NCI-H1105 treated with DMSO at 0.1 percent for 48 hours (cell line): ENCODE measurements at places on chromosomes 7 and 10.

DNA sequence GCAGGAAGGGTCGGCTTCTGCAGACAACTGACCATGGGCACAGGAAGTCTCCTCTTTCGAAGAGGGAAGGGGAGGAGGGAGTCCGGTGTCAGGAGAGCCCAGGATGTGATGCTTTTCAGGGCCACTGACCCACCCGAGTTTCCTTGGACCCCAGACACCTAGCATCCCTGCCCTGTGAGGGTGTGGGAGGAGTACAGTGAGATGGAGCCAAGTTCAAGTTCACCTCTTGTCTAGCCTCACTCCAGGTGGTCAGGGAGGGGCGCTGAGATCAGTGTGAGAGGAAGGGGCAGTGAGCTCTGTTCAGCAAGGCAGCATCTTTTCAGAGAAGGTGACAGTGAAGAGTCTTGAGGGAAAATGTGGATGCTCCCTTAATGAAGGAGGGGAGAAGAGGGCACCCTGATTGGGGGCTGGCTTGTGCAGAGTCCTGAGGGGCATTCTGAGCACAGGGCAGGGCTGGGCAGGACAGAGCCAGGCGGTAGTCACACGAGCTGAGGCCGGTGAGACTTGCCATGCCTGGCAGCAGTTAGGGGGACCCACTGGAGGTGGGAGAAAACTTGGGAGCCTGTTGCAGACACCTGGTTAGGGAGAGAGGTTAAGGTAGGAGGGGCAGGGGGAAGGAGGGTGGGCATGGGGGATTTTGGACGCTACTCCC, 49.7 kb downstream of the ADCY1 start:
- DNase-seq = no peak

DNA sequence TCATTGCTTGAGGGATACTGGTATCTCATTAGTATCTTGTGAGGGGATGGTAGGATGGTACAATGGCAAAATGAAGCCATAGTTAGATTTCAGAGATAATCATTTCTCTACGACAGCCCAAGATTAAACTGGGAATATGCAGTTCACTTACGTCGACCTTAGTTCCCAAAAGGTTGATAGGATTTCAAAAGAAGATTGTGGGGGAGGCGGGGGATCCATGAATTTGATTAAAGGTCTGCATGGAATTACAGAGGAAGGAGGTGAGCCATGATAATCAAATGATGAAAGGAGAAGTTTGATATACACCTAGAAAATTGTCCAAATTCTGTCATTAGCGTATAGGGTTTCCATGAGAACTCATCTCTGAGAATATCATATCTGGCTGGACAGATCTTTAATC, 206.6 kb downstream of the CELF2 start:
- DNase-seq = no peak

DNA sequence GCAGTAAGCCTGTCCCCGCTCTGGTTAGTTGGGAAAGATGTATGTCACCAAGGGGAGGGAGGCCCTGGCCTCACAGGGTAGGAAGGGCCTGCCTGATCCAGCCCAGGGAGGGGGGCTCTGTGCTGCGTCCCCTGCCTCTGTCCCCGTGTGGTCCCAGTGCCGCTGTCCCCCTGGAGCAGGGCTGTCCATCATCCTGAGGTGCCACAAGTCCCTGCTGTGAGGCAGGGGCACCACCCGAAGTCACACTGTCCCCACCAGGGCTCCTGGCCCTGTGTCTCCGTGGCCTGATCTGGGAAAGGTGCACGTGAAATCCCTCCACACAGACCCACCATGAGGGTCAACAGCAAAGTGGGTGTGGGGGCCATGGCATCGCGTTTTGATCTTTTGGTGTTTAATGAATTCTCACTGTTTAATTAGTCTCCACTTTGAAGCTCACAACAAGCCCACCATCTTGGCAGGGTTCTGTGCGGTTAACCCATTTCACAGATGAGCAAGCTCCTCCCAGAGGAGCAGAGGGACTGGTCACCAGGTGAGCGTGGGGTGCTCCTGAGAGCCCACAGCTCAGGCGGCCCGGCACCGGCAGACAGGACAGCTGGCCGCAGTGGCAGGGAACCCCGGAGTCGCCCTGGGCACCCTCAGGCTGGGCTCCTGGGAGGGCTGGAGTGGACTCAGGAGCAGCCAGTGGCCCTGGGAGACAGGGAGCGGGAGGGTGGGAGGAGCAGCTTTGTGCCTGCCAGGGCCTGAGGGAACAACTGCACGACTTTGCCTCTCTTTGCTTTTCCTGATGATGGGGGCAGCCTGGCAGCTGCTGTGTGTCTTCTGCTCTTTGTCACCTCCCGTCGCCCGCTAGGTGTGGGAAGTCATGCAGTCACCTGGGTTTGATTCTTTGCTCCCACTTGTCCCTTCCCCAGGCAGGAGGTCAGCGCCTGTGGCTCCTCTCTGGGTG, 12.0 kb upstream of the CRYGN start:
- DNase-seq = no peak

DNA sequence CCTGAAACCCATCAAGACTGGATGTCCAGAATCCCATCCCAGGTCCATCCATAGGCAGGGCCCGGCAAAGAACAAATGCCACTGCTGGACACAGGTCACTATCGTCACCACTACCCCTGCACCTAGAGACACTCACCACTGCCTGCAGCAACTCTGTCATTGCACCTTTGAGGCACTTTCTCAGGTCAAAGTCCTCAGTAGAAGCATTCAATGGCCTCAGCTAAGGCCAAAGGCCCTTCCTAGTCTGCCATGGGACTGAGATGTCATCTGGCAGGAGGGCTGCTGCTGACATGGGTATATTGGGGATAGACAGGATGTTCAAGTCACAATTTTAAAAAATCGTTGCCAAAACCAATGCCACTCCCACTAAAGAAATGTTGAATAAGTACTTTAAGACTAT, 58.7 kb downstream of the GPAM start:
- DNase-seq = no peak

DNA sequence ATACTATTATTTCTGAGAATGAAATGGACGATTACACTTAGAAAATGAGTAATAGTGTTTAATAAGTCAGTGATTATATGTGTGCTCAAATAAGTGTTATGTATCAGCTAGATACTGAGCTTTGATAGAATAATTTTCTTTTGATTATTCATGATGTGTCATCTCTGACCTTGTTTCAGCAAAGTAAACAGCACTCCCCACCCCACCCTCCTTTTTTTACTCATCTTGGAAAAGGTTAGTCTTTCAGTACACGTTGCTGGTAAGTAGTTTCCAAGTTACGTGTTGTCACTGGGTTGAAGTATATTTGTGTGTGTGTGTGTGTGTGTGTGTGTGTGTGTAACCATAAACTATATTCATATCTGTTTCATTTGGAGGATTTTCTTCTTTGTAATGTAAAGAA, 84.1 kb downstream of the GNAI1 start:
- DNase-seq = no peak

DNA sequence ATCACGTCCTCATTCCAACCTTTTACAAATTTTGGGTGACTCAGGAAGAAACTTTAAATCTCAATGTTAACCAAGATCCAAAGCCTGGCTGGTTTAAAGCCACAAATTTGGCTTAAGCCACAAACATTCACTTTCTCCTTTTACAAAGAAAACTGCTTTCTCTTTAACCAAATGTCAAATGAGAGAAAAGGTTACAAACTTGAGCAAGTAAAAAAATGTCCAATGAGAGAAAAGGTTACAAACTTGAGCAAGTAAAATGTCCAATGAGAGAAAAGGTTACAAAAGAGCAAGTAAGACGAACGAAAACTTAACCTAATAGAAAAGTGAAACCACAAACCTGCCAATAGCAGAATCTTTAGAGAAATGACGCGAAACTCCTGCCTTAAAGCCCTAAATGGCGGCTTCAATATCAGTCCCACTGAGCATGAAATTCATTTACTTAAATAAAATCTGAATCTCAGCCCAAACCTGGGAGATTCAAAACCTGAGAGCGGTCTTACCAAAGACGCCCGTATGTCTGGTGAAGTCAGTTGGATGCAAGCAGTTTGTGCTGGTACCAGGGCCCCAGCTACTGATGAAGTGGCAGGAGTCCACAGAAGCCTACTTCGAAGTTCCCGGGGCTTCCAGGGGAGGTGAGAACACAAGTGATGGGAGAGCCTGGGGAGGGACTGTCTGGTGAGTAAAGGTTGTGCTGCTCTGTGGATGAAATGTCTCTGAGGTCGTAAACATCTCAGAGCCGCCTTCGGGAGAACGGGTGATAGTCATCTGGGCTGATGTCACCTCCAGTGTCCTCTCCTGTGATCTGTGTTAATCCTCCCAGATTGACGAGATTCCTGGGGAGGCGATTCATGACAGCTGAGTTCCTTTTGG, 74.6 kb downstream of the PAXIP1 start:
- DNase-seq = peak; percentile 90

DNA sequence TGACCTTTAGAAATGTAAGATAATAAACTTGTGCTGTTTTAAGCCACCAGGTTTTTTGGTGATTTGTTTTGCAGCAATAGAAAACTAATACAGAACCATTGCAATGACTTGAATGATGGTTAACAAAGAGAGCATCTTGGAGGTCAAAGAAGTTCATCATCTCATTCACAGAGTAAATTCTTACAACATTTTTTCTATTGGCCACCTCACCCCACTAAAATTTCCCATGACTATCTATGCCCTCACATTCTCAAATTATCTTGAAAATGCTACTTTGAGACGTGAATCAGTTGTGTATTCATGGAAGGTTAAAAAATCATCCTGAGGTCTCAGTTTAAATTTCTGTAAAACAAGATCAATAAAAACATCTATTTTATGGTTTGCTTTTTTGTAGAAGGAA, 754.2 kb downstream of the SORCS1 start:
- no peak for DNase-seq

GRCh38 chr10:91144961-91145360, 75.5 kb upstream of the PCGF5 start:
- DNase-seq = no peak

- no peak for DNase-seq
Measured at GRCh38 chr10:132319853-132320653, 11.9 kb upstream of the LRRC27 start.

DNA sequence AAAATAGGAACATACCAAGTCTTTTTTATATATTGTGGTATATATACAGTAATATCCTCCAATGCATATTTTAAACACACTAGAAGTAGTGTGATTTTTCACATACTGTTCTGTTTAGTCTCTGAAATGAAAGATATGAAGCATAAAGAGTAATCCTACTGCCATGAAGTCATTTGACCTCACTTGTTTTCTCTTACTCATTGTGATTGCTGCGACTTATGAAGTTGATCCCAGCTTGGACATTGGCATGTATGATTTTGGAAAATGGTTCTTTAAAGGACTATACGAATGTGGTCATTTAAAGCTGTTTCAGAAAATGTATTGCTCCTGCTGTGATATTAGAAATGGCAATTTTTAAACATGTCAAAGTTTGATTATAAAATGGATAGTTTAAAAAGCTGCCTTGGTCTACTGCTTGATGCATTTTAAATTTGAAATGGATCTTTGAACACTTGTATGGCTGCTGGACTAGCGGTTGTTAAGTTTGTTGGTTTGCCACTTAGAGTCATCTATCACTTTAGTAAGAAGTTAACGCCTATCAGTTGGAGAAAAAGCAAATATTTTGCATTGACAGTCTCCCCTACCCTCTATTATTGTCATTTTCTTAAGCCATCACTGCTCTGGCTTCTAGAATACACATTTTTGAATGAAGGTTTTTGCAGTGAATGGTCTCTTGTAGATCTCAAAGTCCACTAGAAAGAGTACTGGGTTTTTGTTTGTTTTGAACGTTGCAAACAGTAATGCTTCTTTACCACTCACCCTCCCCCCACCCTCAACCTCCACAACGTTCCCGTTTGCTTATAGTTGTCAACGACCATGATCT, 881 bp upstream of the PCGF5 start:
- no peak for DNase-seq

DNA sequence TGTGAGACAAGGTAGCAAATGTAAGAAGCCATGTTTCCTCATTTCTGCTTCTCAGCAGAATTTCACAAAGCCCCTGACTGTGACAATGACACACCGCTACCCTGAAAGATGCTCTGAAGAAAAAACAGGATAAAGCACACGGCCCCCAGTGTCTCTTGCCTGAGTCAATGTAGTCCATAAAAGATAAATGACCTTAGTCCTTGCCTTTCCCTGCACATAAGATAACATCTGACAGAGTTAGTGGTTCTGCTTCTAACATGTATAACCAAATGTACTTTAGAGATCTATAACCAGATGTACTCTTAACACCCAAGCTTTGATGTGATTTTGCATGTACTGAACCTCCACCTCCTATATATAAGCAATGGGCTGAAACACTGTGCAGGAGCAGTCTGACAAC, 3.0 kb upstream of the SND1 start:
- no peak for DNase-seq

- no peak for DNase-seq
Measured at GRCh38 chr7:106814887-106815286, 50.2 kb upstream of the PIK3CG start.

DNA sequence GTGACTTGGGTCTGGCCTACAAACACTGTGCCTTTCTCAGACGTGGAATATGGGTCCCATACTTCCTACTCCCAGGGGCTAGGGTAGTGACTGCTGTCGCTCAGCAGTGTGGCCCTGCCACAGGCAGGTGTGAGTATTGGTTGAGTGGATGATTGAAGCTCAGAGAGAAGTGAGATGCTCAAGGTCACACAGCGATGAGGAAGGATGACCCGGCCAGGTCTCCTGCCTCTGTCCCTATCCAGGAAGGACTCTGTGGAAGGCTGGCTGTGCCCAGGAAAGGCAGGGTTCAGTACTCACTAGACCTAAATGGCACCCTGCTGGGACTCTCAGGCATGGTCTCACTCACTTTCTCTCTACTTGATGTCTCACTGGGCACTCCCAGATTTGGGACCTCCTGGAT, 2.8 kb downstream of the PRF1 start:
- no peak for DNase-seq

DNA sequence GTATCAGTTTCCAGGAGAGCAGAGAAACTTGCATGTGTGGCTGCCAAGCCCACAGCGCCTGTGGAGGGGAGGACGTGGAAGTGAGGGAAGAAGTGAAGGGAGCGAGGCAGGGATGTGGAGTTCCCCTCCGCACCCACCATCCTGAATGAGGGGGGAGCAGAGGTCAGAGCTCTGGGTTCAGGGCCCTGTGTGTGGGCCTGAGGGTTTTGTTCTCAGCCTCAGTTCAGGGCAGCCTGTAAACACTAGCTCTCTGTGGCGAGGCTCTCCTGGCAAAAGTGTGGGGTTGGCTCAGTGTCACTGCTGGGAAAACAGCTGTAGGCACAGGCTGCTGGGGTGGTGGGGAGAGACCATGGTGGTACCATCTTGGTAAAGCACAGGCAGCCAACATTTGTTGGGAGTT, 108.4 kb downstream of the C10orf105 start:
- DNase-seq = no peak

GRCh38 chr10:20237586-20237985, 421.4 kb downstream of the PLXDC2 start:
- DNase-seq = no peak

DNA sequence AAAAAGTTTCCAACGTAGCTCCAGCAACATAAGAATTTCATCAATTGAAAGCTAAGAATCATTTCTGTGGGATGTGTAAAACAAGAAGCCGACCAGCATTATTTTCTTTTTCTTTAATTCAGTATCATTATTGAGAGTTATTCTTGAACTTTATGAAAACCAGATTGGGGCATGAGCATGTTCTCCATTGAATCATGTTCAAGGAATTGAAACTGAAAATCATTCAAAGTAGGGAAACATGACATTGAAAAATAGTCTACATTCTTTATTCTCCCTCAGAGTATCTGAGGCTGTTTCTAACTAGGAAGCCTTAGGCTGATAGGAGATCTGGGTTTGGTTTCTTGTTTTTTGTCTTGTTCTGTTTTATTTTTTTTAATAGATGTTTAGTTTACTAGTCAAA, 253.7 kb downstream of the DYNC1I1 start:
- no peak for DNase-seq
